ENCODE measurements at places on chromosomes 4 and X.

DNA sequence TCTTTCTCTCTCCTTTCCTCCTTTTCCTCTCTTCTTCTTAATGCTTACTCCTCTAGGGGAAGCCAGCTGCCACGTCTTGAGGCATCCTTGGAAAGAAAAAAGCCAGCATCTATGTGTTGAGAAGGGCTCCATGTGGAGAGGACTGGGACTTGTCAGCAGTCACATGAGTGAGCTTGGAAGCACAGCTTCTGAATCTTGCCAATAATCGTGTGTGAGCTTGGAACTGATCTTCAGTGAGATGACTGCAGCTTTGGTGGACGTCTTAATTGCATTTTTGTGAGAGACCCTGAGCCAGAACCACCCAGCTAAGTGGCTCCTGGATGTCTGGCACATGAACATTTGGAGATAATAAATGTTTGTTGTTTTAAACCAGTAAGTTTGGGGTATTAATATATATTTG is 371.7 kb downstream of the SLITRK2 start:
- DNase-seq: no peak

DNA sequence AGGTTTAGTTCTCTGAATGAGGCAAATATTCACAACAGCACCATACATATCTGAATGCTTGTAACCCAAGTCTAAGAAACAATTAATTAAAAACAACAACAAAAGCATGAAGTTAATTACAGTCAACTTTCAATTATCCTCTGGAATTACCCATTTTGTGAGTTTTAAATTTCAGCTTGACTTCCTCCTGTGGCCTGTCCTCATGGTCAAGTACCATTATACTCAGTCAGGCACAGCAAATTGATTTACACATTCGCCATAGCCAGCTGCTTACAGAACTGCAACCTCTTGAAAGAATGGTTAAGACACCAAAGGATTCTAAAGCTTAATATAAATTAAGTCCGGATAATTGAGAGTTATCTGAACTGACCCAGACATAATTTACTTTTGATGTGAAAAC is 306.5 kb downstream of the CAMK2D start:
- no peak for DNase-seq

- no peak for DNase-seq
These were observed 110.9 kb upstream of the BMP2K start for GRCh38 chr4:78665216-78665770.

GRCh38 chr4:127759228-127759820 is 22.8 kb upstream of the HSPA4L start:
- DNase-seq: no peak

DNA sequence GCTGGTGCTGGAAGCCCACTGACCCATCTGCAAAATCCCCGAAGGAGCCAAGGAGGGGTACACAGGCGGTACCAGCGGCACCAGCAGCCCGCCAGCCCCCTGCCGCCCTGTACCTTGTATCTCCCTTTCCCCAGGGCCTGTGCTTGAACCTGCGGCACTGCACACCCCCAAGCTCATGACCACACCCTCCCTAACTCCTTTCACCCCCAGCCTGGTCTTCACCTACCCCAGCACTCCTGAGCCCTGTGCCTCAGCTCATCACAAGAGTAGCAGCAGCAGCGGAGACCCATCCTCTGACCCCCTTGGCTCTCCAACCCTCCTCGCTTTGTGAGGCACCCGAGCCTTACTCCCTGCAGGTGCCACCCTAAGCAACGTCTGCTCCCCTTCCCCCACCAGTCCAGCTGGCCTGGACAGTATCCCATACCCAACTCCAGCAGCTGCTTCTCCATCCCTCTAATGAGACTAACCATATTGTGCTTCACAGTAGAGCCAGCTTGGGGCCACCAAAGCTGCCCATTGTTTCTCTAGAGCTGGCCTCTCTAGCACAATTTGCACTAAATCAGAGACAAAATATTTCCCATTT is 94.9 kb downstream of the LARP1B start:
- DNase-seq: no peak
